ENCODE measurements at places on chromosomes 4 and X.

DNA sequence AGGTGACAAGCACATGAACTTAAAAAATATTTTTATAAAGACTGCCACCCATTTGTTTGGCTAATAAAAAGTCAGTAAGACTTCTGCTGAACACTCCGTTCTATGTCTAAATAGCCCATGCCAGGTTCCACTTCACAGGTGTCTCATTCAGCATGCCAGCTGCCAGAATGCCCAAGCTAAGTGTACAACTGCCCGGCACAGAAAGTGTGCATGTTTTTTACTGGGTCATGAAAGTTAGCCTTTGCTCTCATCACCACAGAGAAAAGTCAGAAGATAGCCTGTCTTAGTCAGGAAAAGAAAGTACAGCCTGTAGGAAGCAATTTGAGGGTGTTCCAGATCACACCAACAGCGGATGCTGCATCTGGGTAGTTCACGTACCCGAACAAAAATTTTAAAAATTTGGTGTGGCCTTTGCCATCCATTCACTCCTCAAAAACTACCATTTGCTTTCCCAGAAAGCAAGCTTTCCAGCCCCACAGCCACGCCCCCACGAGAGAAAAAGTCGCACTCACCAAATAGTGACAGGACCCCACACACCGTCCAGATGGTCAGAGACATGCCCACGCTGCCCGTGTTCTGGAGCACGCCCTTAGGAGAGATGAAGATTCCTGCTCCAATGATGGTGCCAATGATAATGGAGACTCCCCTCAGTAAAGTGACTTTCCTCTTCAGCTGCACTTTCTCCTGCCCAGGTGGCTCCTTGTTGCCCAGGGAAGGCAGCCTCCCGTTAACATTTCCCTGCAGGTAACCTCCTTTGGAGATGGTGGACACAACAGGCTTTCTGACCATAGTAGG is 671 bp downstream of the SLC7A11 start:
- H3K4me1 ChIP-seq = peaks cover 28% of the 10 kb centered on the region
- DNase-seq = peak; percentile 19

DNA sequence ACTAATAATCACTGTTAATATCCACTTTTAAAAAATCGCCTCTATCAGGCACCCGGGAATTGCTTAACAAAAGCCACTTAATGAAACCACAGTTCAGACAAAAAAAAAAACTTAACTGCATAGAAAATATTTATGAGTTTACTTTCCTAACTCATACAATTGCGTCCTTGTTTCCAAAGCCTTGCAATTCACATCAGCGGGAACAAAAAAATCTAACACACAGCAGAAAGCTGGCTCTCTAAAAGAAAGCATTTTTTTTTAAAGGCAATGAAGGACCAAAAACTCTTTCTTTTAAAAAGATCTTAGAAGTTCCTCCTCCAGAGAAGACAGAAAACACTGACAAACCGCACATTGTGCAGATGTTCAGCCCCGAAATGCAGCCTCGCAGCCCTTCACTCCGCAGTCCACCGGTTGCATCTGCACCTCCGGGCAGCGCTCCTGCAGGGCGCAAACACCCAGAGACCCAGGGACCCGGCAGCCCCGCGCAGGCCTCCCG is 812 bp downstream of the FAT1 start:
- peak overlapping the region; percentile 96 for H3K4me3 ChIP-seq
- H3K27ac ChIP-seq = peak overlapping the region; percentile 93
- peaks cover 14% of the 10 kb centered on the region for H3K4me1 ChIP-seq

GRCh38 chr4:1541449-1542225 is 135.4 kb upstream of the NKX1-1 start:
- no peak overlapping the region for H3K4me3 ChIP-seq
- H3K4me1 ChIP-seq = peaks cover 14% of the 10 kb centered on the region
- H3K27ac ChIP-seq = no peak overlapping the region
- DNase-seq = no peak

- DNase-seq = no peak
- H3K36me3 ChIP-seq = no peaks in the 10 kb centered on the region
- no peak overlapping the region for H3K27ac ChIP-seq
- H3K4me3 ChIP-seq = no peak overlapping the region
- H3K4me1 ChIP-seq = no peaks in the 10 kb centered on the region
These were observed 192.7 kb upstream of the STS start for GRCh38 chrX:6954836-6955235.

DNA sequence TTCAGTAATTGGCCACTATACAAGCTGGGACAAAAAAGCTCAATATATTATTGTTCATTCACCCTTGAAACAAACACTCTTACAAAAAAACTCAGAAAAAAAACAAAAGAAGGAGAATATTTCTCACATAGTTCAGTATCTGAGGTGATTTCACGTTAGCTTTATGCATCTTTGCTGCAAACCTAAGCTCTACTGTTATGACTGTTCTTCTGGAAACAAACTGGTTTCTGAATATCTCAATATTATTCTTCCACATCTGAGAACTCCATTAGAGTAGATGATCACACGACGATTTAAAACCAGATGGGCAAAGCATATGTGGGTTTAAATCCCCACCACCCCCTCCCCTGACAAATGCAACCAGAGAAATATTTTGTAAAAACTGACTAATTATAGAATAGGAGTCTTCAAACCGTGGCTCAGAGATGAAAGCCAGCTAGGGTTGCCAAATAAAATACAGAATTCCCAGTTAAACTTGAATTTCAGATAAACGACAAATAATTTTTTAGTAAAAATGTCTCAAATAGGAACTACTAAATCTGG is 182.0 kb upstream of the FAM241A start:
- DNase-seq = no peak
- H3K27me3 ChIP-seq = no peaks in the 10 kb centered on the region
- no peak overlapping the region for H3K4me3 ChIP-seq
- no peak overlapping the region for H3K27ac ChIP-seq

DNA sequence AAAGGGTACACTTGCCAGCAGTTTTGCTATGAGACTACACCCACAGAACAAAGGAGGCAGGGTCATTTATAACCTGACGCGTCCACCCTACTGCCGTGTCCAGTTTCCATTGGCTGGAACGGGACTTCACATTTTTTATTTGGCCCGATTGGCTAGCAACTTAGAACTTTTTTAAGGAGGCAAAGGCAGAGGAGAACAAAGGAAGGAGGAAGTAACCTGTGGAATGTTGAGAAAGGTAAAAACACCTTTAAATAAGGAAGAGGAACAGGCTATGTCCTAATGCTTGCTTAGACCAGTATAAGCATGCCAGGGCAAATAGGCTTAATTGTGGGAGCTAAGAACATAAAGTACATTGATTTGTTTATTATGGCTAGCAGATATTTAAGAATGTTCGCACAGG is 18.7 kb downstream of the KDM6A start:
- no peaks in the 10 kb centered on the region for H3K27me3 ChIP-seq
- no peak overlapping the region for H3K27ac ChIP-seq
- H3K36me3 ChIP-seq = no peaks in the 10 kb centered on the region
- DNase-seq = no peak

DNA sequence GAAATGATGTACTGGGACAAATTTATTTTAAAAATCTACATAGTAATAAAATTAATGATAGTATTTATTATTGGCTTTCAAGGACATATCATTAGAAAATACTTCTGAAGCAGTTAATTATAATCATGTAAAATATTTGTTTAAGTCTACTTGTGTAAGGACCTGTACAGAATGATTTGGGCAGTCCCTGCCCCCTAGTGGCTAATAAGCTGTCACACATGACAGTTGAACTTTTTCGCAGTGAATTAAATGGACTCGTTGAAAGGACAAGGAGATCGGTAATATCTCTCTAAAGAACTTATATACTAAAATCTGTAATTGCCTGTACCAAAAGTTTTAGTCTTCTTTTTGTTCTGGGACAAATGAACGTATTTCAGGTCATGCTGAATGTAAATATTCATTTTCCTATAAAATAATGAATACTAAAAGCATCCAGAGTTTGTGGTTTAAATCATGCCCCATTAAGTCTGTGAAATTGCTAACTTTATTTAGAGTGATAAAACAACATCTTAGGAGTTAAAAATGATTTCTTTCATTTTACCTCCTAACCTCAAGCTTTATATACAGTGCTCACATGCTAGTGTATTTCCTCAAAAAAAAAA is 13.6 kb downstream of the EXOC1 start:
- H3K27me3 ChIP-seq = no peaks in the 10 kb centered on the region
- peaks cover 9% of the 10 kb centered on the region for H3K36me3 ChIP-seq
- H3K4me3 ChIP-seq = no peak overlapping the region
- DNase-seq = peak; percentile 78
- H3K27ac ChIP-seq = no peak overlapping the region
- no peaks in the 10 kb centered on the region for H3K4me1 ChIP-seq

DNA sequence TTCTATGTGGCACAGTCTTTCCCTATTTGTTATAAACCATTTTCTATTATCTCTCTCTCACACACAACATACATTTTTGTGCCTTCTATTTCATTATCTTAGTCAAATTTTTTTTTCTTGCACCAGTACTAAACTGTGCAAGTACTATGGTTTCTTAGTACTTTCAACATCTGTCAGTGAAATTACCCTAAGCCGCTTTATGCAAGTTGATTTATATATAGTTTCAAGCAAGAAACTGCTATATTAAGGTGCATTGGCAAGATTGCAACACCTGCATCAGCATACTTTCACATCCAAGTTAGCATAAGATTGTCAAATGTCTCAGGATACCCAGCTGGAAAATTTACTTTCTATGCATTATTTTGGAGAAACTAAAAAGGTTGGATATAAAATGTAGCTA is 180.2 kb upstream of the FSTL5 start:
- DNase-seq = no peak
- H3K27me3 ChIP-seq = no peaks in the 10 kb centered on the region
- H3K4me3 ChIP-seq = no peak overlapping the region
- H3K36me3 ChIP-seq = no peaks in the 10 kb centered on the region
- H3K4me1 ChIP-seq = no peaks in the 10 kb centered on the region
- no peak overlapping the region for H3K27ac ChIP-seq

GRCh38 chr4:78056265-78057129 is 626 bp upstream of the FRAS1 start:
- H3K27me3 ChIP-seq = no peaks in the 10 kb centered on the region
- H3K27ac ChIP-seq = peak overlapping the region; percentile 91
- no peaks in the 10 kb centered on the region for H3K4me1 ChIP-seq
- peak; percentile 92 for DNase-seq
- no peaks in the 10 kb centered on the region for H3K36me3 ChIP-seq
- H3K4me3 ChIP-seq = peak overlapping the region; percentile 73

DNA sequence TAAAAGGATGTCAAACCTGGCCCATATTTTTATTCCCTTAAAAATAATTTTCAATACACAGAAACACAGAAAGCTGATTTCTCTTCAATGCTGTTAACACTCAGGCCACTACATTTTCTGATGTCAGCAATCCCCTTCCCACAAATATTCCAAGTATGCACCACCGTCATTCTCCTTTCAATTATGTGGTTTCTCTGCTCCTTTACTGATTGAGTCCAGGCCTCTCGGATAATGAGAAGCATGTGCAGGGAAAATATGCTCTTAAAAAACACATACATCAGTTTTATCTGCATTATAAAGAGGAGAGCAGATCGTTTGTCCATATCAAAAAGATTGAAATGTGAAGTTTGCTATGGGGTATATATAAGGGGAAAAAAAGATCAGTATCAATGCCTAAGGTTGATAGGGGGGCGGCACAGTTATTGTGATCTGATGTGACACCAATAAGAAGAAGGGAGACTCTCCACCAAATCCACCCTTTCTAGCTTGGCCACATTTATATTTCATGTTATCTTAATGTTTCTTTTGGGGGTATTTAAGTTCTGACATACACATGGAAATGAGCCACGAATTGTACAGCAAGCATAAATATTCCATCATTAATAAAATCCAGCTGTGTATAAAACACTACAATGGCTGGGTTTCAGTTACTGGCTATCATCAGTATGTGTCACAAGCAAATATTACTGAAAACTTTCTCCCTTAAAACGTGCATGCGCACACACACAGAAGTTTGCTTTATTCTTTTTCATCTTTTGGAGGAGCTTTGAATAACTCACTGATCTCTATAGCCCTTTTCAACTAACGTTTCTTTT is 6.4 kb downstream of the AMOT start:
- no peak overlapping the region for H3K27ac ChIP-seq
- no peak overlapping the region for H3K4me3 ChIP-seq

- H3K36me3 ChIP-seq = no peaks in the 10 kb centered on the region
- no peak overlapping the region for H3K27ac ChIP-seq
- no peaks in the 10 kb centered on the region for H3K4me1 ChIP-seq
- peak; percentile 67 for DNase-seq
- no peak overlapping the region for H3K4me3 ChIP-seq
These were observed 122.2 kb downstream of the SHROOM4 start for GRCh38 chrX:50691820-50692219.

DNA sequence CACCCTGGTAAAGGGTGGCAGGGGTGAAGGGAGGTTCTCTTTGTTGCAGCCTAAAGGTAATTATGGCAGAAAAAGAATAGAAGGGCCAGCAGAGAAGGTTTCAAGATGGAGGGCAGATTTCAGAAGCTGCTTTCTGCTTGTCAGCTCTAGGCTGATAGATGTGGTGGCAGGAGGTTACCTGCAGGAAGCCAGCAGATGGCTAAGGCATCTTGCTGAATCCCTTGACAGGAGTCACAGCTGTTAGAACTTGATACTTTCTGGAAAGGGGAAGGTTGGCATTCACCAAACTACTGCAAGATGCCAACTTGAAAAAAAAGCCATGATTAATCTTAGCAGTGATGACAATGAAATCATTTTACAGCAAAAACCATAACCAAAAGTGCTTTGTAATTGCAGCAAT is 69.5 kb upstream of the CBLL2 start:
- H3K4me3 ChIP-seq = no peak overlapping the region
- no peaks in the 10 kb centered on the region for H3K36me3 ChIP-seq
- no peak for DNase-seq
- no peaks in the 10 kb centered on the region for H3K4me1 ChIP-seq
- H3K27ac ChIP-seq = no peak overlapping the region
- H3K27me3 ChIP-seq = no peaks in the 10 kb centered on the region

GRCh38 chrX:47649271-47649670 is 1.1 kb downstream of the ELK1 start:
- H3K27ac ChIP-seq = no peak overlapping the region
- H3K36me3 ChIP-seq = no peaks in the 10 kb centered on the region
- H3K4me3 ChIP-seq = peak overlapping the region; percentile 93
- DNase-seq = no peak
- H3K27me3 ChIP-seq = no peaks in the 10 kb centered on the region

DNA sequence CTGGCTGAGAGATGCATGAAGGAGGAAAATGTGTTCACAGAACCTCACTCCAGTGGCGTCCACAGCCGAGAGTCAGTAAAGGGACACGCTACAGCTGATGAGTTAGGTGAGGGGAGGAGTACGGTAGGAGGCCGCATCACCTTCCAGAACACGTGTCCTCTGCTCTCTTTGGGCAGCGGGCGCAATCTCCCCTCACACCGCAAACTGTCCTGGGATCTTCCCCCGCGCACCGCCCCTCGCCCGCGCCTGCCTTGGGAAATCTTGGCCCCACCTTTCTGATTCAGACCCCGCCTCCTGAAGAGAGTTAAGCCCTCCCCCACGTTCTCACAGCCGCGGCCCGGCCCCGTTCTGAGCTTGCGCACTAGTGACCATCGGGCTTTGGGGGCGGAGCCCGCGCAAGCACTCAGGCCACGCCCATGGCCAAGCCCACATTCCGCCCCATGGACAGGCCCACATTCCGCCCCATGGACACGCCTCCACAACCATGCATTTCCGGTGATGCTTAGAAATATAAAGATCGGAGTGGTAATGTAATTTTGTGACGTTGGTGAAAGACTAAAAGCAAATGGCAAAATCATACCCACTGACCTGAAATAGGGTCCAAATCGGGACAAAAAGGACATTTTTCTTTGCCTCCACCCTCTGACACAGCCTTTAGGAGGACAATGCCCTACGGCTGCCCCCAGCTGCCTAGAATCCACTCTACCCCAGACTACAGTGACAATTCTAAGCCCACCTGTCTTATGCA is 13.3 kb downstream of the SMIM10 start:
- no peaks in the 10 kb centered on the region for H3K4me1 ChIP-seq
- no peaks in the 10 kb centered on the region for H3K27me3 ChIP-seq
